ENCODE measurements at places on chromosomes 5 and 9.

GRCh38 chr5:170482511-170482910 is 21.3 kb upstream of the KCNIP1 start:
- no peak for DNase-seq

DNA sequence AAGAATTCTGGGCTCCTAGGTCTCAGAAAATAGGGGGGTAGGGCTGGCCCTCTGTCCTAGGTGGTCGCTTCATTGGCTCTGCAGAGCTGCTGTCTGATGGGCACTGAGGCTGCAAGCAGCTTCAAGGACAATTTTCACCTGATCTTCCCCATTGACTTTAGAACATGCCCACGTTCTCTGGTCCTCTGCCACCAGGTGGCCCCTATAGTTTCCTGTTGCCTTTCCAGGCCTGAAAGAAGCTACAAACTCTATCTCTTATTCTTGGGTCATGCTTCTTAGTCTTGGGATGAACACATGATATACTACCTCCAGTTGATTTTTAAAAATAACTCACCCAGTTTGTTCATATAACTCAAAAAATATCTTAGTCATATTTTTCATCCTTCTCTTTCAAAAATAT is 26.3 kb downstream of the SPZ1 start:
- peak; percentile 10 for DNase-seq

DNA sequence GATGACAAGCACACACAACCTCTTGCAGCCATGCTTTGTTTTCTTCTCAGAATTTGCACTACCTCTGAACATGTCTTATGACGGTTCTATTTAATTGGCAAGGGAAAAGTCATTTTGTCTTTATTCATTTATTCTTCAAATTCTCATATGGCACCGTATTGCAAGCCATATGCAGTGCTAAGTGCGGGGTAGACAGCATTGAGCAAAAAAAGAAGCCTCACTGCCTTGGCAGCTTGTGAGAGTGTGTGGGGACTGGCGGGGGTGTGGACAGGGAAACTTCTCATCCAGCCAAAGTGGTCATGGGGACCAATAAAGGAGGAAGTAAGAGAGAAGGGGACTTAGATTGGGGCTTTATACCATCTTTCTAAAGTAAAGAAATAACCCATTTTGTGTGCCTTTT is 160.0 kb downstream of the CDH12 start:
- no peak for DNase-seq

- DNase-seq, result no peak
Measured at GRCh38 chr9:26770821-26771220, 121.8 kb downstream of the CAAP1 start.

DNA sequence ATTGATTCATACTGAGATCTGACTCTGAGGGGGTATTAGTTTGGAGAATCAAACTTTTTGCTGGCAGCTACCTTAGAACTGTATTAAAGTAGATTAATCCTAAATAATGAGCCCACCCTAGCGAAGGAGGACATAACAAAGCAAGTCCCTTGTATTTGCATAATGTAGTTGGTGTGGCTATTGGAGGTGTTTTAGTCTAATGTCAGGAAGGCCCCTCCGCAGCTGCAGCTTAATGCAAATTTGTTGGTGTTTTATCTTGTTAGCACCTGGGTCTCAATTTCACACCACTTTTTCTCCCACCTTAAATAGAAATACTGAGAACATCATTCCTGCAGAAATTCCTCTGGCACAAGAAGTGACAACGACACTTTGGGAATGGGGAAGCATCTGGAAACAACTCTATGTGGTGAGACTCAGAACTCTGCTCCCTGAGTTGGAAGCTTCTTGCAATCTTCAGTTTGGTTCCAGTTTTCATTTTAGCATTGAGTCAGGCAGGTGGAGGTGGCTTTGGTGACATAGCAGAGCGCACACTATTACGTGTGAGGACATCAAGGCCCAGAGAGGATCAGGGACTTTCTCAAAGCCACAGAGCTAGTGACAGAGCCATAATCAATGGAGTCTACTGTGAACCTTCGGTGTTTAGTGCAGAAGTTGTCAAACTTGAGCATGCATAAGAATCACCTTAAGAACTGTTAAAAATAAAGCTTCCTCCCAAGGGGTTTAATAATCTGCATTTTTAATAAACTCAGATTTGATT is 33.9 kb downstream of the DOCK2 start:
- no peak for DNase-seq

- DNase-seq, result no peak
Measured at GRCh38 chr5:67886761-67887160, 328.8 kb upstream of the PIK3R1 start.

DNA sequence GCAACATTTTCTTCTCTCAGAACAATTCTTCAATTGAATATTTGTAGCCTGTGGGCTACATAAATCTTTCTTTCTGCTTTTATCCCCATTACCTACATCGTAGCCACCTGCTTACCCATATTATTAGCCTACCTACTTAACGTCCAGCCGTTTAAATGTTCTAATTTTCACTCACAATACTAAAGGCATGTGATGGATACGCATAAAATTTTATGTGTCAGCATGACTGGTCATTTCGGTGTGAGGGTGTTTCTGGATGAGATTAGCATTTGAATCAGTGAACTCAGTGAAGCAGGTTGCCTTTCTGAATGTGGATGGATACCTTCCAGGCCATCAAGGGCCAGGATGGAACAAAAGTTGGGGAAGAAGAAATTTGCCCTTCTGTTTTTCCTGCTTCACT is 1722.5 kb upstream of the ACO1 start:
- DNase-seq, result no peak

DNA sequence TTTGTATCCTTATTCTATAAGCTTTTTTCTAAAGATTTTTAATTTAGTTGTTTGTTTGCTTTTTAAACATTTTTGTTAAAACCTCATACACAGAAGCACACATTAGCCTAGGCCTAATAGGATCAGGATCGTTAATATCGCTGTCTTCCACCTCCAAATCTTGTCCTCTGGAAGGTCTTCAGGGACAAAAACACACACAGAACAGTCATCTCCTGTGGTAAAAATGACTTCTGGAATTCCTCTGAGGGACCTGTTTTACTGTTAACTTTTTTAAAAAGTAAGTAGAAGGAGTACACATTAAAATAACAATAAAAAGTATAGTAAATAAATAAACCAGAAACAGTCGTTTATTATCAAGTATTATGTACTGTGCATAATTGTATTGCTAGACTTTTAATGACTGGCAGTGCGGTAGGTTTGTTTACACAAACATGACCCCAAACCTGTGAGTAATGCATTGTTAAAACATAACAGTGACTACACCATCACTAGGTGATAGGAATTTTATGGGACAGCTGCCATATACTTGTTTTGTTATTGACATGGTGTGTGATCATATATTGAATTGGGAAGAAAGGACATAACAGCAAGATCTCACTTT is 109.6 kb downstream of the ZCCHC7 start:
- no peak for DNase-seq

GRCh38 chr5:80982093-80982492 is 21.9 kb downstream of the RASGRF2 start:
- no peak for DNase-seq

DNA sequence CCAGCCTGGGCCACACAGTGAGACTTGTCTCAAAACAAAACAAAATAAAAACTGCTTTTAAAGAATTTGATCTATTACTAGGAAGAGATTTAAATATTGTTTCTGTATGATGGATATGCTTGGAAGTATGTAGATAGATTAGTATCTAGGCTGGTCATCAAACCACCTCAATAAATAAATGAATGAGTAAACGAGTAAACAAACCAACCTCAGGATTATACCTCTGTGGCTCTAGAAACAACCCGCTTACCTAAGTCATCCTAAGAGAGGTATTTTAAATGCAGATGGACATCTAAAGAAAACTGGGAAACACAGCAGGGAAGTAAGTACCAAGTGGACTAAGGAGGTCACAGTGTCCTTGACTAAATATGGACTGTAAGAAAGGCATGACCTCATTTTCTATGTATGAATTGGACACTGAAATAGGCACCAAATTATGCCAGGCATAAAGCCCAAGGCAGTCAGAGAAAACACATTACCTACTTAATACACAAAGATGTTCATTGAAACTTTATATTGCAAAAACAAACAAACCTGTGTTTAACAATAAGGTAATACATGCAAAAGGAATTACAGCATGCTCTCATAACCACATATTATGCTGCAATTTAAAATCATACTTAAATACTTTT is 7.3 kb downstream of the ANKH start:
- DNase-seq, result no peak

DNA sequence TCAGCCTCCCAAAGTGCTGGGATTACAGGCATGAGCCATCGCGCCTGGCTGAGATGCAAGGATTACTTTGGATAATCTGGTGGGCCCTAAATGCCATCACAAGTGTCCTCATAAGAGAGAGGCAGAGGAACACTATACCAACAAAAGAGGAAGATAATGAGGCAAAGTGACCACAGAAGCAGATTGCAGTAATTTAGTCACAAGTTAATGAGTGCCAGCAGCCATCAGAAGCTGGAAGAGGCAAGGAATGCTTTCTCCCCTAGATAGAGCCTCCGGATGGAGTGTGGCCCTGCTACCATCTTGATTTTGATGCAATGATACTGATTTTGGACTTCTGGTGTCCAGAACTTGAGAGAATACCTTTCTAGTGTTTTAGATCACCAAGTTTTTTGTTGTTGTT is 122.3 kb downstream of the SPATA31D1 start:
- no peak for DNase-seq

DNA sequence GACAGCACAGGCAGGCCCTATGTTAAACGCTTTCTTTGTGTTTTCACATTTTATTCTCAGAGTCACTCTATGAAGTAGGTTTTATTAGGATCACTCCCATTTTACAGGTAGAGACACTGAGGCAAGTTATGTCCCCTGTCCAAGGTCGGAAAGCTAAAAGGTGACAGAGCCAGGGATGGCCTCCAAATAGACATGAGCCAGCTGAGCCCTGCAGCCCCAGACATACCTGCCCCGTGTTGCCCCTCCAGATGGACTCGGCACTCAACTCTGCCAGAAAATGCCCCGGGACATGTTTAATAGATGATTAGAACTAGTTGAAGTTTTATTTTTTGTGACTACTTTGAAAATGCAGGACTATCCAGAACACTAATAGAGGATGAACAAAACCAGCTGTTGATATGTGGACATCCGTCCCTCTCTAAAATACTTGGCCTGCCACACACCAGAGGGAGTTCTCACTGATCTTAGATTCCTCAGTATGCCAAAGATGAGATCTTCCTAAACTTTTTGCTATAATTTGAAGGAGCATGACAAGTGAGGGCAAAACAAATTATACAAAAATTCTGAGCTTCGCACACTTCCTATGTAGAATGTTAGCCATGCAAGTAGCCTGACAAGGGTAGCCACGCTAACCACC is 258.6 kb upstream of the ADAMTS16 start:
- DNase-seq, result no peak

DNA sequence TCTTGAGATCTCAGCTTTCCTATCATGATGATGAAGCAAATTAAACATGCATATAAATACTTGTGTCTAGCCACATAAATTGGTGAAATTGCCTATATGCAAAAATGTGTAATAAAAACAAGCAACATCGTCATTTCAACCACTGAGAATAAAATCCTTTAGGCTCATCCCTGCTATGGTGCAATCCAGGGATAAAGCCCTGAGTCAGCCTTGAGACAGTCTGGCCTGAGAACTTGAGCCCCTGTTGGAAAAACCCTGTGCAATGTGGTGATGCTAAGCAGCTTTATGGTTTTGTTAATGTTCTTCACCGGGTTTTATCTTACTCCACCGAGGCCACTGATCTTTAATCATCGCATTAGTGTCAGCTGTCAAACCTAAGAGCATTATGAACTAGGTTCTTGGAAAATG is 170.5 kb downstream of the DCP2 start:
- DNase-seq, result no peak

All from left renal cortex interstitium (tissue), 4 donors.